HEK293T (cell line): ENCODE measurements at places on chromosomes 3 and 15.

DNA sequence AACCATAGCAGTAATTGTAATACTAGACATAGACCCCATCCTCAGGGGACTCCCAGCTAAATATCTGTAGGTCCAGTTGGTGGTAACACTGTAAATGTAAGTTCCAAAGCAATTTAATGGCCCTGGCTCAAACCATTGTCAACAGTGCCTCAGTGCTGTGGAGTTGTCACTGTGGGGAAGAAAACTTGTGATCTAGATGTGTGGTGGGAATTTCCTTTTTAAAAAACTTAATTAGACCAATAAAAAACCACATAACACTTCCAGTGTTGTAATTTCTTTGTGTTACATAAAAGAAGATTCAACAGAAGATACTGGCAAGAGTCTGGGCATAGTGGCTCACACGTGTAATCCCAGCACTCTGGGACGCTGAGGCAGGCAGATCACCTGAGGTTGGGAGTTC lies 138.6 kb upstream of the UMPS start:
- no peak for DNase-seq

GRCh38 chr3:1190569-1190968 lies 97.7 kb downstream of the CNTN6 start:
- DNase-seq: no peak

- DNase-seq: no peak
Measured at GRCh38 chr15:65910341-65910740, 41.0 kb downstream of the RAB11A start.

- DNase-seq: no peak
Measured at GRCh38 chr3:55604402-55604801, 117.3 kb upstream of the WNT5A start.

DNA sequence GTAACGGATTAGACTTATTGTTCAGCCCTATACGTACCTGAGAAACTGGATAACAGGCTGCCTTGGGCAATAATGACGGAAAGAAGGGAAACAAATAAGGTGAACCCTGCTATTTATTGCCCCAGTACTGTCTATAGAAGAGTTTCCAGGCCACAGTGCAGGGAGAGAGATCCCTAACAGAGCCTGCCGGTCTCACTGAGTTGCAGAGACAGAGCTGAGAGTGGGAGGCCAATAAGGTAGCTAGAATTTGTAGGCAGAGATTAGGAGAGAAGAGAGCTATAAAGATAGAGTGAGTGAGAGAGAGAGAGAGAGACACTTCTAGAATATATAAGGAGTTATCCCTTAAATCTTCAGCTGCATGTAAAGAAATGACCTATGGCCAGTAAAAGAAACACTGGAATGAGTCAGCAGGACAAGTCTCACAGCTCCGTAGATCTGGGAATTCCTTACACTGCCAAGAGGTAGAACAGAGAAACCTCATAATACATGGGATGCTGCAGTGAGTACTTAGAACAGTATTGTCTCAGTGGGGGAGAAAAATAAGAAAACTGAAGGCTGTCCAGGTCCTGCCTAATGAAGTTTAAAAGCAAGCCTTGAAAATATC lies 51.8 kb downstream of the ST3GAL6 start:
- no peak for DNase-seq

DNA sequence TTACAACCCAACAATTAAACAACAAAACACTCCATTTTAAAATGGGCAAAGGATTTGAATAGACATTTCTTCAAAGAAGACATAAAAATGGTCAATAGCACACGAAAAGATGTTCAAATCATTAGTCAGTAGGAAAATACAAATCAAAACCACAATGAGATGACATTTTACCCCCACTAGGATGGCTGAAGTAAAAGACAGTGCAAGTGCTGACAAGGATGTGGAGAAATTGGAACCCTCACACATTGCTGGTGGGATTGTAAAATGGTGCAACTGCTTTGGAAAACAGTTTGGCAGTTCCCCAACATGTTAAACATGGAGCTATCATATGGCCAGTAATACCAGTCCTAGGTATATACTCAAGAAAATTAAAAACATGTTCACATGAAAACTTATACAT lies 11.6 kb downstream of the GALNT15 start:
- DNase-seq: no peak

GRCh38 chr15:79436037-79436780 lies 4.1 kb downstream of the MINAR1 start:
- DNase-seq: no peak

- DNase-seq: no peak
Measured at GRCh38 chr3:150956376-150956775, 16.2 kb downstream of the CLRN1 start.

GRCh38 chr15:88147760-88148159 lies 108.8 kb downstream of the NTRK3 start:
- no peak for DNase-seq

DNA sequence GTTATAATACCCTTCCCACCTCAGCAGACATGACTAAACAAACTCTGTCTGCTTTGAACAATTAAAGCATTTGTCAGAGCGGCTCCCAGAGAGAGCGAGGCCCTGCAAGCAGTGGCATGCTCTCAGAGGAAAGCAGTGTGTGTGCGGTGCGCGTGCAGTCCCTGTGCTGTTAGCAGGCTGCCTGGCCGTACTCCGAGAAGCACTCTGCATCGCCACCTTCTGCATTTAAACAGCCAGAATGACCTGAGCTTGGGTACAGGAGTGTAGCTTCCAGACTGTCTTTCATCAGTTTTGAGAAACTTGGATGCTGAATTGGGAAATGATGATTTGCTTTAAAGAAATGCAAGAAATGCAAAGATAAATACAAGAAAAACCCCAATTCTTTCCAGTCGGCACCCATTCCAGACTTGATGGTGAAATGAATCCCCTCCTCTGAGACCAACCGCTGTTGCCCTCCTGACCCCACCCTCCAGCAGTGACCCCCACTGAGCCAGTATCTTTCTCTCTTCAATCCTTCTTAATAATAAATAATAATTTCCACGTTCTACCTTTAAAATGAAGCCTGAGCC lies 113.5 kb downstream of the VGLL4 start:
- DNase-seq: no peak

DNA sequence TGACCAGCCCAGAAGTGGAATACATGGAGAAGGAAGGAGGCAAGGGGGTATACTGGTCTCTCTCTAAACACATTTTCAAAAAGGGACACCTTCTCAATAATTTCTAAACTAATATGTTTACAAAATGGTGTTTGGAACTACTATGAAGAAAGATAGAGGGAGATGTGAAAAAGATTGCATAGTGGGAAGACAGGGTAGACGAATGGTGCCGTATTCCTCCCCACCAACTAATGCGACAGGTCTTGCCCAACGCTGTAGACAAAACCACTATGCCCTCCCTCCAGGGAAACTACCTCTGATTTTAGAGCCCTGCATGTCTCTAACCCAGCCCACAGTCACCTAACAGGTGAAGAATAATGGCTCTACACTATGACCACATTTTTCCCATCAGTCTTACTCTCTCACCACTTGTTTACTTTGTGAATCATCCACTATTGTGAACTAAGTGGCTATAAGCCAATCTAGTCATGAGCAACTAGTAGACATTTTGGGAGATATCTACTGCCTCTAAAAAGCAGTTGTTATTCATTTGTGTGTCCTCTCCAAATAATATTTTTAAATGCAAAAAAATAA lies 108.2 kb upstream of the UBE2E2 start:
- no peak for DNase-seq

DNA sequence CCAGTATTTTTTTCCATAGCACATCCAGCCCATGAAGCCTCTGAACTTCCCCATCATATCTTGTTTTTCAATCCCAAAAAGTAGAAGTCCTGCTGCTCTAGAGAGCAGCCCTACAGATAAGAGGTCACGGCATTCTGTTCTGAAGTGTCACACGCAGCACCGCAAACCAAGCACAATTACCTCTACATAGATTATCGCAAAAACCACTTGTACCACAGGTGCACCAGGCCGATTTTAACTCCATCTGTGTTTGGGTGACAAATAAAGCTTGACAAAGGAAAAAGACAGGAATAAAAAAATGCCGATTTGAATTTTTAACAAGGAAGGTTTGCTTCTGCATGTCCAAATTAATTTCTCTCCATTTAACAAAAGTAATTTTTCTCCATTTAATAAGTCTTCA lies 113.7 kb downstream of the MYO5A start:
- no peak for DNase-seq

DNA sequence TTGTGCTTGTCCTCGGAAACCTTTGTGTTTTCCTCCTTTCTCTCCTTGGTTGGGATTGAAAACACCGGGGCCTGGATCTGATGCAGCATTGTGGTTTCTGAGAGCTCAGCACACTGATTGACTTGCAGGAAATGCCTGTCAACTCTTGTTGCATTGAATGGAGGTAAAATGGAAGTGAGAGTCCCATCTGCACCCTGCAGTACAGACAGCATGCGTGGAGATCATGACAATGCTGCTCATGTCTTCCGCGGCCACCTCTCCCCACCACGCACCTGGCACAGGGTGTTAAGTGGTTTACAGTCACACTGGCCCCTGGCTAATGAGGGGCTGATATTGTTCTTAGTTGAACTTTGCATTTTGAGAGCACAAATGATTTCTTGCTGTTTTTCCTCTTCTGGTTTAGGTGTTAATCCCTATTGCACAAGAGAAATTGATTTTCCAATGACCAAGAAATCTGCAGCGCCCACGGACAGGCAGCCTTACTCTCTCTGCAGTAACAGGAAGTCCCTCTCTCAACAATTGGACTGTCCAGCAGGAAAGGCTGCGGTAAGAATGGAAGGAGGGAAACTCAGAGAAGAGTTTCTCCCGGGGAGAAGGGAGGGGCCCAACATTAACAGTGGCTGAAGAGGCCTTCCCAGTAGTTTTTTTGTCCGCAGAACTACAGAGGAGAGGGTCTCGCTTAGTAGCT lies 58.5 kb downstream of the STARD5 start:
- DNase-seq: no peak

- DNase-seq: no peak
Measured at GRCh38 chr3:152737021-152737908, 97.7 kb upstream of the P2RY1 start.

- no peak for DNase-seq
Measured at GRCh38 chr15:62739082-62739481, 303.5 kb upstream of the TPM1 start.

DNA sequence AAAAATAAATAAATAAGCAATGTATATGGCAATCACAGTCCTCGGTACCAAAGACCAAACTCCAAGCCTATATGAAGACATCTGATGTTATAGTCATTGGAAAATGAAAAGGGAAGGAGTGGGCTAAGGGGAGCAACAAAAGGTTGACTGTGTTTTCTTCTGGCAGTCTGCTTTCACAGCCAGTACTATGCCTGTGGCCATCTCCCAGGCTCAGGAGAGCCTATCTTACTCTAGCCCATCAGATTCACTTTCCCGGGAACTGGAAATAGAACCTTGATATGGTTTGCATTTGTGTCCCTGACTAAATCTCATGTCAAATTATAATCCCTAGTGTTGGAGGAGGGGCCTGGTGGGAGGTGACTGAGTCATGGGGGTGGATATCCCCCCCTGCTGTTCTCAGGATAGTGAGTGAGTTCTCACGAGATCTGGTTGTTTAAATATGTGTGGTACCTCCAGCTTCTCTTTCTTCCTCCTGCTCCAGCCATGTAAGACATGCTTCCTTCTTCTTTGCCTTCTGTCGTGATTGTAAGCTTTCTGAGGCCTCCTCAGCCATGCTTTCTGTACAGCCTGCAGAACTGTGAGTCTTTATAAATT lies 105.3 kb downstream of the PLCH1 start:
- no peak for DNase-seq

DNA sequence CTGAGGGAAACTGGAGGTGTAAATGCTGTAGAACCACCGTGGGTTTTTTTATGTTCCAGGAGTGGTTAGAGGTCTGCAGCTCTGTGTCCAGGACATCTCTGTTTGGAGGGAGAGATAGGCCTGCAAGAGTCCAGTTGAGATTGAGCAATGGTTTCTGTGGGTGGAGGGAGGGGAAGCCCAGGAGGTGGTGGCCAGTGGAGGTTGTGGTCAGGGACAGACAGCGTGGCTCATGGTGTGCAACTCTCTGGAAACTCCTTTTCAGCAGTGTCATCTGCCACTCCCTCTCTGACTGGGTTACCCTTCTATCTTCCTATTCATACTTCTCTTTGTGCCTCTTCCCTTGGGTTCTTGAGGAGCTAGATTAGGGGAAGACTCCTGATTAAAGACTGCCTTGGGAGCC lies 9.6 kb downstream of the XCR1 start:
- no peak for DNase-seq

DNA sequence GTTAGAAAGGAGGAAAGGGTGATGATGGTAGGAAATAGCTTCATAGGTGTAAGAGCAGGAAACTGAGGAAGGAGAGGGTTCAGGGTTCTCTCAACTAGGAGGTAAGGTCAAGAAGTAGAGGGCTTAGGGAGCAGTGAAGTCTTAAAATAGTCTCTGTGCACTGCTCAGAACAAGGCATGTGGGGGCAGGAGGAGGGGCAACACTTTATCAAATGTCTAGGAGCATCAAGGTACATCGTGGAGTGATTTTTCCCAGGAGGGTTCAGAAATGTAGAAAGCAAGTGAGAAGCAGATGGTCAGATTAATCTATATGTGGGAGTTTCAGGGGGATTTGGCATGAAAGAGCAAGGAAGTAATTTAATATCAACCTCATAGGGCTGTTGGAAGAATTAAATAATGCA lies 58.8 kb downstream of the TNIK start:
- DNase-seq: no peak

GRCh38 chr3:130700541-130700940 lies 46.1 kb downstream of the PIK3R4 start:
- DNase-seq: no peak

DNA sequence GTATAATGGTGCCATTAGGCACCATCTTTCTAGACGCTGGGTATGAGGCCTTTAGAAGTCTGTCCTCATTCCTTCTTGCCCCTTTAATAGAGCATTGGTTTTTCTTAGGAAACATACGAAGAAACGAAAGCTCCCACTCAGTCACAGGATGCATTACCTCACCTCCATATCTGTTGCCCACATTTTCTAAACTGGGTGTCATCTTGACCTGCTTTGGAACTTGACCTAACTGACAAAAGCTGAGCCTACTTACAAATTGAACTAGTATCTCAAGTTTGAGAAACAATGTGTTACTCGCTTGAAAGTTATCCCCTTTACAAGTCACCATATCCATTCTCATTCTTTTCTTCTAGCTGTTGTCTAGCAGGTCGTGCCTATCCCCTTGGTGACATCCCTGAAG lies 102.7 kb downstream of the VPS8 start:
- DNase-seq: no peak

GRCh38 chr3:33868309-33868708 lies 69.9 kb downstream of the PDCD6IP start:
- no peak for DNase-seq
